ENCODE measurements at places on chromosomes 4 and X. TPM values are rescaled to one million over a fixed set of nuclear protein-coding genes. Genes with fewer than 3 reads are reported as not detected.
A peak's percentile ranks its signal among the peaks of the same experiment; 100 is the strongest.

The ETDA gene
- not detected for polyA plus RNA-seq

GRCh38 chrX:40143001-40143400 is 45.2 kb upstream of the BCOR start:
- DNase-seq = no peak

- no peak for DNase-seq
These were observed 177.8 kb upstream of the C1QTNF7 start for GRCh38 chr4:15250021-15250441.

DNA sequence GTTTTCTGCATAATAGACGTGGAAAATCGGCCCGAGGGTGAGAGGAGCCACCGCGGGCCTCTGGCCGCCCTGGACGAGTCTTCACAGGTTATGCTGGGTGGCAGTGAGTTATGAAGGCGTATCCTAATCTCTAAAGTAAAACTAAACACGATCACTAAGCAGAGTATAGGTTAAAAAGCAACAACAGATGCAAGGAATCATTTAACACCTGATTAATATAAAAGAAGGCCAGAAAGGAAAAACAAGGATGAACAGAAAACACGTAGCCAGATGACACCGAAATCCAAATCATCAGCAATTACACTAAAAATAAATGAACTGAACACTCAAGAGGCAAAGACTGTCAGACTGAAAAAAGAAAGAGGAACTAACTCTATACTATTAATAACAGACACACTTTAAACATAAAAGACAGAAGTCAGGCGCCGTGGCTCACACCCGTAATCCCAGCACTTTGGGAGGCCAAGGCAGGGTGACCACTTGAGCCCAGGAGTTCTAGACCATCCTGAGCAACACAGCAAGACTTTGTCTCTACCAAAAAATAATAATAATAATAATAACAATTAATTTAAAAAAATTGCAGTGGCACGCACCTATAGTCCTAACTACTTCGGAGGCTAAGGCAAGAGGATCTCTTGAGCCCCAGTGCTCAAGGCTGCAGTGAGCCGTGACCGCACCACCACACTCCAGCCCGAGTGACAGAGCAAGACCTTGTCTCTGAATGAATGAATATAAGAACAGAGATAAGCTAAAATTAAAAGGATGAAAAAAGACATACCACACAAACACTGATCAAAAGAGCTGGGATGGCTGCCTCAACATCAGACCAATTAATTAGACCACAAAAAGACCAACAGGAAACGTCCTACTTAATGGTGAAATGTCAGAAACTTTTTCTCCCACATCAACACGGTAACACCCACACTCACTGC is 30.0 kb downstream of the CTBP1 start:
- peak; percentile 81 for DNase-seq

DNA sequence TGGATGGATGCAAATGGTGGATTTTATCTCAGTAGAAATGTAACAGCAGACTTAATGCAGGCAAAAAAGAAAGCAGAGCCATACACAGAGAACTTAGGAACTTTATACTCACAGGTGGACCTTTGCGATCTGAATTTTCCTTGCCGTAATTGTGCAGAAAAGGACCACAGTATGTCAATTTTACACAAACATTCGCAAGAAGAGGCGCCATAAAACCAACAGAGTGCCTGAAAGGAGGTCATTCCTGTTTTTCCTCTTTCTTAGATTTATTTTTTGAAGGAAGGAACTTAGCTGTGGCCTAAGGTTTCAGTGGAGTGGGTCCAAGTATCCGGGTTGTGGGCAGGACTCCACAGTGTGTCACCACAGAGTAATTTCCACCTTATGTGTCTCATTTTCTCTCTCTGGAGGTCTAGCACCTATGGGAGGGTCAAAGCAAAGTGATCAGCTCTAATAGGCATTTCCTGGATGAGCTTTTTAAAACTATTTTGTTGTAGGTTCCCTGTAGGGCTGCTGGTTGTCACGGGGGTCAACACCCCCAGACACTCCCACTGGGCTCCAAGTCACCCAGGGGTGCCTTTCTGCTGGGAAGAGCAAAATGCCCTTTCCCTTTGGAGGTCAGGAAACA is 24.7 kb upstream of the PBDC1 start:
- peak; percentile 34 for DNase-seq

DNA sequence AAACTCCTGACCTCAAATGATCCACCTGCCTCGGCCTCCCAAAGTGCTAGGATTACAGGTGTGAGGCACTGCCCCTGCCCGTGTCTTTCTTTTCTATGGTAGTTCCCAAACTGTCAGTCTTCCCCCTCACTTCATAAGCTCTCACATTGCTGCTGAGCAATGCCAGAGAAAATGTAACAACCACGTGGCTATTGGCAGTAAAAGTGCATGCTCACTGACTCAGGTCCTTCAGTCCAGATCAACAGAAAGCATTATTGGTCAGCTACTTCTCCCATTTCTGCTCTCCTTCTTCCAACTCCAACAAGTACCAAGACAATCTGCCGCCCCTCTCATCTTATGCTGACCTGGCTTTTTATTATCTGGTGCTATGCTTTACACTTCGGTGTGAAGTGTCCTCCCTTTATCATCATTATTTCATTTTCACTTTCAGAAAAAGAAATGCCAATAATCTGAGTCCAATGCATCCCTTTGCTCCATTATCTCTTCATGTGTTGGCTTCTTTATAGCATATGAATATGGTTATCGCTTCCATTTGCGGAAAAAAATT is 133.8 kb upstream of the UGT8 start:
- no peak for DNase-seq
